Hematopoietic multipotent progenitor cell treated with erythropoietin and hydrocortisone succinate and interleukin-3 and kit ligand, for 15 days (in vitro differentiated cells): ENCODE measurements at places on chromosomes 12 and 14.
A peak's percentile ranks its signal among the peaks of the same experiment; 100 is the strongest.

DNA sequence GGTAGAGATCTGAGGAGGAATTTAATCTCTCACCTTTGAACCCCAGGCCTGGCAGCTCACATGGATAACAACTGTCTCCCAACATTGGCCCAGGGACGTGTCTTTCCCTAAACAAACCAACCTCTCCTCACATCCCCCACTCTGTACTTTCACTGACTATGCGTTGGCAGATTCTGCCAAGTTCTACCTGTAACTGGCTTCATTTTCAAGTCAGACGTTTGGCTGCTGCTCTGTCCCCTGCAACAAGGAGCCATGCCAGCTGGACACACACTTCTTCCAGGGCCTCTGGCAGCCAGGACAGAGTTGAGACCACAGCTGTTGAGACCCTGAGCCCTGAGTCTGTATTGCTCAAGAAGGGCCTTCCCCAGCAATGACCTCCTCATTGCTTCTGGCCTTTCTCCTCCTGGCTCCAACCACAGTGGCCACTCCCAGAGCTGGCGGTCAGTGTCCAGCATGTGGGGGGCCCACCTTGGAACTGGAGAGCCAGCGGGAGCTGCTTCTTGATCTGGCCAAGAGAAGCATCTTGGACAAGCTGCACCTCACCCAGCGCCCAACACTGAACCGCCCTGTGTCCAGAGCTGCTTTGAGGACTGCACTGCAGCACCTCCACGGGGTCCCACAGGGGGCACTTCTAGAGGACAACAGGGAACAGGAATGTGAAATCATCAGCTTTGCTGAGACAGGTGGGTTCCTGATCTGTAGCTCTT, at the start of gene INHBC:
Gene INHBC (plus strand): TSS at position 268 of the 707 bp plus-strand sequence. CDS start 103 bp downstream, at position 371.
- no peak for DNase-seq

DNA sequence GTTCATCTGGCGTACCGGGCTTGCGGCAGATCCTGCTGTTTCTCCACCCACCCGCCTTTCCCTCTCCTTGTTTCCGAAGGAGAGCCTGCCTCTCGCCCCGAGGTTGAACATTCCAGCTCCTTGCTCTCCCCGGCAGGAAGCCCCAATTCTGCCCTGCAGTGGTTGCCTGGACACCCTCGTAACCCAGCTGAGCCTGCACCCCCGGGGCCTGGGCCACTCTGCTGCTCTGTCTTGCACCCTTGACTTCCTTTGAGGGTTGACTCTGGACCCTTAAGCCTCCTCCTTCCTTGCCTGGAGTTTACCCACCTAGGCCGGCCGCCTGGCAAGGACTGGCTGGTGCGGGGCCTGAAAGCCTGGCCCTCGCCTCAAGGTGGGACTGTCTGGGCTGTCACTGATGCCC, 25.8 kb upstream of the NCOR2 start:
- DNase-seq, result no peak

DNA sequence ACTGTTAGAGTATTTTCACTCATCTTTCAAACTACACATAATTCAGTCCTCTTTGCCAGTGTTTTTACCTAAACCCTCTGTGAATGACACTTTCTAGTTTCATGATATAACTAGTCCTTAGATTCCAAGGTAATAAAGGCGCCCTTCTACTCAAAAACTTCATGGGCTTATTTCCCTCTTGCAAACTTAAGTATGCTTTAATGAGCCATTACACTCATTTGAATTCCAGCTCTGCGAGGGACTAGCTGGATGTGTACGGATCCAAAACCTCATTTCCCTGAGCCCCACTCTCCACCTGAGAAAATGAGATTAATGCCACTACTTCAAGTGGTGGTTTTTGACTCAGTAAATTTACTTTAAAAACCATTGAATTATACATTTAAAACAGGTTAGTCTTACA, 141.1 kb downstream of the NDUFA12 start:
- DNase-seq, result no peak

DNA sequence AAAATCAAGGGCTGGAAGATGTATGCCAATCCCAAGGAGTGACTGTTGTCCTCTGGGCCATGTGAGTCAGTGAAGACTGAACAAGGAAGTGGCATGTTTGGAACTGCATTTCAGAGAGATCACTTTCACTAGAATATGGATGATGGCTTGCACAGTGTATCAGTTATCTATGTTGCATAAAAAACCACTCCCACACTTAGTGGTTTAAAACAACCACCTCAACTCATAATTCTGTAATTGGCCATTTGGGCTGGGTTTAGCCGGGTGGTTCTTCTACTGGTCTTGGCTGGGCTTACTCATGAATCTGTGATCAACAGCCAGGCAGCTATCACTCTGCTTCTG, 15.4 kb downstream of the BDKRB1 start:
- DNase-seq, result no peak

DNA sequence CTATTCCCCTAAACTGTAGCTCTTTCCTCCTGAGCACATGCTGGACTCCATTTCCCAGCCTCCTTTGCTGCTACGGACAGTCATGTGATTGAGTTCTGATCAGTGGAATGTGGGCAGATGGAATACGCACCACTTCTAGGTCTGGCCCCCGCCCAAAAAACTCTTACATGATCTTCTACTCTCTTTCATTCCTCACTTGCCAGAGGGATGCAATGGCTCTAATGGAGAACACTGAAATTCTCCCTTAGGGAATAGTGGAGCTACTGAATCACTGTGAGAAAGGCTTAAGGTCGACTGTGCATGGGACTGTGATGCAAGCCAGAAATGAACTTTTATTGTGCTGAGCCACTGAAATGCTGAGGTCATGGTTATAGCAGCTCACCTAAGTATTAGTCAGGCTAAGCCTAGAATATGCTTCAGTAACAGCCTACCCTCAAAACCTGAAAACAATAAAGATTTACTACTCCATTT, 13.0 kb upstream of the TMED2 start:
- no peak for DNase-seq

- DNase-seq, result no peak
Observed at GRCh38 chr12:674272-674781, 11.1 kb upstream of the NINJ2 start.

GRCh38 chr12:570435-570920, 92.8 kb downstream of the NINJ2 start:
- no peak for DNase-seq

- DNase-seq, result no peak
Observed at GRCh38 chr12:68557011-68557730, 53.5 kb upstream of the RAP1B start.

GRCh38 chr12:132305991-132306884, 23.2 kb downstream of the GALNT9 start:
- no peak for DNase-seq

DNA sequence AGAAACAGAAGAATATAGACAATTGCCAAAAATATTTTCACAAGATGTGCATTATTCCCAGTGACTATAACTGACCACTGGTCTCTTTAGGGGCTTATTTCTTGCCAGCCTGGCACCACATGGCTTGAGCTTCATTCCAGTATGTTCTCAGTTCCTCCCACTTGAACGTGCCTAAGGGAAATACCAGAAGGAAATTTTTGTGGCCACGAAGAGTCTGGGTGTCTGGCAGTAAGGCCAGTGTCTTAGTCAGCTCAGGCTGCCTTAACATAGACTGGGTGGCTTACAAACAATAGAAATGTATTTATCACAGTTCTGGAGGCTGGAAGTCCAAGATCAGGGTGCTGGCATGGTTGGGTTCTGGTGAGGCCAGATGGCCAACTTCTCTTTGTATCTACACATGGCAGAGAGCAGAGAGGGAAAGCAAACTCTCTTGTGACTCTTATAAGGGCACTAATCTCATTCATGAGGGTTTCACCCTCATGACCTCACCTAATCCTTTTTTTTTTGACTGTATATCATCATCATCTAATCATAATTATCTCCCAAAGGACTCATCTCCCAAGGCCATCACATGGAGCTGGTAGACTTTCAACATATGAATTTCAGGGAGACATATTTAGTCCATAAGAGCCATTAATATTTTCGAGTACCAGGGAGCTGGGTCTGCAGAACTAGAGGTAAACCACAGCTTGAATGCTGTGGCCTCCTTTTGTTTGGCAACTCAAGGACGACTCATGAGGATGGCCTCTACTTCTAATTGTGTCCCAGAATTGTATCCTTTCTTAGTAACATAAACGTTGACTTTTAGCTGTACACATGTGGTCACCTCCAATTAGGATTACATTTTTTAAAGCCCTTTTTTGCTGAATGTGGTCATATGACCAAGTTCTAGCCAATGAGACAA, 5.1 kb upstream of the SMOC1 start:
- DNase-seq, result no peak

GRCh38 chr12:132447731-132448462, 42.1 kb upstream of the FBRSL1 start:
- no peak for DNase-seq

GRCh38 chr14:30020271-30020670, 92.6 kb upstream of the PRKD1 start:
- no peak for DNase-seq

- peak; percentile 80 for DNase-seq
Observed at GRCh38 chr12:108629824-108630476, 3.7 kb downstream of the SELPLG start.

DNA sequence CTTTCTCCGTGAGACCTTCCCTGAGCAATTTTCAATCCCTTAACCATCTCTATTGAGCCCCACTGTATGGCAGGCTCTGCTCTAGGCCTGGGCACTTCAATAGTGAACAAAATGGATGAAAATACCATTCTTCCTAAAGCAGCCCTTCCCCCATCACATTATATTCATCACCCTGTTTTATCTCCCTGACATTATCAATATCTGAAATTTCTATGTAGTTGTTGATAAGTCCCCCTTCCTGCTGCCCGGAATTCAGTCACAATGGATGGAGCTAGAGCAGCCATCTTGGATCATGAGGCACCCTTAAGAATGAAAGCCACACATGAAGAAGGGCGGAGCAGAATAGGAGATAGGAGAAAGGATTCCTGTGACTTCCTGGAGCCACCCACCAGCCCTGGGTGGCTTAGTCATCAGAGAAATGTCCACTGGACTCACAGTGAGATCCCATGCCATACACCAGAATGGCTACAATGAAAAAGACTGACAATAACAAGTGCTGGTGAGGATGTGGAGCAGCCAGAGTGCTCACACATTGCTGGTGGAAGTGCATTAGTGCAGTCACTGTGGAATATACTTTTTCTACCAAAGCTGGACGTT, 33.9 kb downstream of the SCARB1 start:
- DNase-seq, result no peak

GRCh38 chr12:108638141-108638827, 4.6 kb upstream of the SELPLG start:
- DNase-seq, result no peak

DNA sequence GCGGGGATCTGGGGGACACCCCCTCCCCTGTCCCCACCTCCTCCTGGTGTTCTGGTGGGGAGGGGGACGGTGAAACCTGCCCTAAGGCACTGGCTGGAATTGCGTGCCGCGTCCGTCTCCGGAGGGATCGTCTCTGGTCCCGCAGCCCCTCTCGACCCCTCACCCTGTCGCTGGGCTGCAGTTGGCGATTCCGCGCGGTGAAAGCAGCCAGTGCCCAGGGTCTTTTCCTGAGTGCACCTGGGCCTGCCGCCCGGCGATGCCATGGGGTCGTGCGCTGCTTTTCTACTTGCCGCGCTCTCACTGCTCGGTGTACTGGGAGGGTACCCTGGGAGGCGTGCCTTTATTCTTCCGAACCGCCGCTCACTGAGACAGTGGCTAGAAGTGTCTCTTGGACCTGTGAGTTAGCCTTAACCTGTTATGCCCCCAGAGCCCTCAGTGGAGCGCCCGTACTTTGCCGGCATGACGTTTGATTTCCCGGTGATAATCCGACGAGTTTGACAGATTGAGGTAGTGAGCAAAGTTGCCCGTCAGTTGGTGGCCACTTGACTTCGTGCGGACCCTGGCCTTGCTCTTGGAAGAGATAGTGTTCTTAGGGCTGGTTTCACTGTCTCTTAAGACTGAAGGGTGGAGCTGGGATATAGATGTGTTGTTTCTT, 788 bp downstream of the SFSWAP start:
- DNase-seq, result peak; percentile 17

DNA sequence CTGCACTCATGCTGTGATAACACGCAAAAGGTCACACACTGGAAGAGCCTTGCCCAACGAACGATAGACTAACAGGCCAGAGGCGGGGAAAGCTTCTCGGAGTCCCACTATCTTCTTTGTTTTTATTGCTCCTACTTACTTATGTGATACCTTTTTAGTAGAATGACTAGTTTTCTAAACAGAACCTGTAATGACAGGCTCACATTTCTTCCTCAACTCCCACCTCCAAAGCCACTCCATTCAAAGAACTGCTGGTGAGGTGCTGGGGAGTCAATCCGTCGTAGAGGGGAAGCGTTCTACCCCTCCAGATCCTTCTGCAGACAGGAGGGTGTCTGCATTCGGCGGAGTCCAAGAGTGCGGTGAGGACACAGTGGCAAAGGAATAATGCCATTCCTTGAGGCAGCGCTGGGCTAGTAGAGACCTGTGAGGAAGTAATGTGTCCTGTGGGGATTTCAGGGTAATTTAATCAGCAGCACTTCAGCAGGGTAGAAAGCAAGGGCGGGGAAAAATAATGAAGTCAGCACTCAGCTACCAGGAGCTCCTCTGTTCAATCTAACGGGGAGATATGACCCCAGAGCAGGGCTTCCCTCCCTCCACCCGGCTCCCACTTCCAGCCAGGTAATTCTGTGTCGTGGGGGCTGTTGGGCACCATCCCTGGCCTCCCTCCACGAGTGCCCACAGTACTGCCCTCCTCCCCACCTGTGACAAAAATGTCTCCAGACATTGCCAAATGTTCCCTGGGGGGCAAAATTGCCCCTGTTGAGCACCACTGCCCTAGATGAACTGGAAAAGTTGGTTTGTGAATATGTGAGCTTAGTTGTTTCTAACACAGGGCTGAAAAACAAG, 25.2 kb downstream of the SPRING1 start:
- DNase-seq, result no peak

GRCh38 chr12:119423285-119423684, 88.8 kb downstream of the CCDC60 start:
- no peak for DNase-seq

- peak; percentile 4 for DNase-seq
Observed at GRCh38 chr14:30283822-30284446, 275.0 kb upstream of the G2E3 start.

- no peak for DNase-seq
Observed at GRCh38 chr12:117084405-117085317, 14.6 kb downstream of the TESC start.

DNA sequence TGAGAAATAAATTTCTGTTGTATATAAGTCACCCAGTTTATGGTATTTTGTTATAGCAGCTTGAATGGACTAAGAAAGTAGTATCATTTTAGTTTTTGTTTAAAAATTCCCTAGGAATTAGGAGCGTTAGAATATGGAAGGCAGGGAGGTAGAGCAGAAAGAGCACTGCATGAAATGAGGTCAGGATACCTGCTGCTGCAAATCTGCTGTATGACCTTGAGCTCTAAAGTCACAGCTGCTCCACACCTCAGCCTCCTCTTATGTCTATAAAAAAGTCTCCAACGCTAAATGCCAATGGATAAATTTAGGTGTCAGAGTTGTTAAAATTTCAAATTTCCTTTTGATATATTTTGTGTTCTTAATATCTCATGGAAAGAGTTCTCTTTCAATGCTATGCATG, 181.0 kb upstream of the GZMB start:
- DNase-seq, result no peak
